Mesothelial cell of epicardium (in vitro differentiated cells): ENCODE measurements at places on chromosomes 12 and 14.

GRCh38 chr12:38911611-38912010 is 6.2 kb upstream of the CPNE8 start:
- no peak overlapping the region for H3K27ac ChIP-seq
- no peaks in the 10 kb centered on the region for H3K36me3 ChIP-seq
- no peak overlapping the region for H3K4me3 ChIP-seq
- peaks cover 7% of the 10 kb centered on the region for H3K4me1 ChIP-seq
- no peak for DNase-seq

GRCh38 chr14:71557351-71557750 is 374.9 kb upstream of the RGS6 start:
- no peak overlapping the region for H3K27ac ChIP-seq
- H3K27me3 ChIP-seq = no peaks in the 10 kb centered on the region
- H3K4me1 ChIP-seq = peaks cover 6% of the 10 kb centered on the region
- H3K36me3 ChIP-seq = no peaks in the 10 kb centered on the region
- no peak for DNase-seq

DNA sequence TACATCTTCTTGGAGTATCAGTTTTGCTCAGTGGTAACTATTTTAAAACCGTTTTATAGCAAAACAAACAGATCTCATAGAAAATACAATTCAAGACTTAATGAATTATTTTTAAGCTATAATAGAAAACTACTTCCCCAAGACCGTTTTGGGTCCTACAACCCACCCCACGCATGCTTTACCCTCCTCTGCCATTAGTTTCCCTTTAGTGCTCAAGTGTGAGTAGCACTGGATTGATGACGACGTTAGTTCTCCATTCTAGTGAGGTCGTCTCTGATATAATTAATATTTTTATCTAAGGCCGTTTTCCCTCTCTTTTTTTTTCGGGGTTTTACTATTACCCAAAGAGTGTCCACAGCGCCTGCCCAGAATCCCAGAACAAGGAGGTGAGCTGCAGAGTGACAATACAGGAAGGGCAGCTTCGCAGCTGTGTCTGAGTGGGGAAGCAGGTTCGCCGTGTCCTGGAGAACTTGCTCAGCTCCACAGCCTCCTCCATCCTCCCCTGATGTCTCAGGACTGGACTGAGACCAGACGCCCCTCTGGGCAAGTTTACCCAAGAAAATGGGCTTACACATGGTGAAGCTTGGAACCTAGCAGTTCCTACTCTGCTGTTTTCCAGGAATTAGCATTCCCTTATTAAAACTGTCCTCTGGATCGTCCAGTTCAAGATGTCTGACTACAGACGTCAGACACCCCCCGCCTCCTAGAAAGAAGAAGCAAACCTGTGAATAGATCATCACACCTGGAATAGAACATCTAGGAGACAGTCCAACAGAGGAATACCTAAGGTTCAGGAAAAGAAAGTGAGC is 31.9 kb upstream of the MON2 start:
- peaks cover 10% of the 10 kb centered on the region for H3K4me1 ChIP-seq
- peaks cover 60% of the 10 kb centered on the region for H3K27me3 ChIP-seq
- H3K4me3 ChIP-seq = peak overlapping the region; percentile 78
- no peak overlapping the region for H3K27ac ChIP-seq
- H3K36me3 ChIP-seq = no peaks in the 10 kb centered on the region
- no peak for DNase-seq

- no peaks in the 10 kb centered on the region for H3K36me3 ChIP-seq
- DNase-seq = peak; percentile 60
- peak overlapping the region; percentile 94 for H3K27ac ChIP-seq
- no peaks in the 10 kb centered on the region for H3K27me3 ChIP-seq
- no peak overlapping the region for H3K4me3 ChIP-seq
Measured at GRCh38 chr14:68363843-68364767, 428.8 kb downstream of the ZFP36L1 start.
